Activated CD8-positive, alpha-beta memory T cell treated with anti-CD3 and anti-CD28 coated beads for 4 hours (primary cell): ENCODE measurements at places on chromosomes 13 and 19.
A peak's percentile ranks its signal among the peaks of the same experiment; 100 is the strongest.

DNA sequence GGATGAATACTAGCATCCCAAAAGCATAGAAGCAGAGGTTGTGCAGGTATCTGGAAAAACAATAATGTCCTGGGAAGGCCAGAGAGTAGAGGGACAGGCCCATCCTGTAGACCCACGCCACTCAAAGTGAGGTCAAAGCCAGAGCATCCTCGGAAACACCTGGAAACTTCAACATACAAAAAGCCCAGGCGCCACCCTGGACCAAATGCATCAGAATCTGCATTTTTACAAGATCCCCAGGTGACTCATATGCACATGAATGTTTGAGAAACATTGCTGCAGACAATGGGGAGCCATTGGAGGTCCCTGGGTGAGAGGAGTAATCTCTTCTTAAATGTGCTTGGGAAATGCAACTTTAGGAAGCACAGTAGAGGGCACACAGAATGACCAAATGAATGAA is 684.1 kb downstream of the DIAPH3 start:
- DNase-seq: no peak

GRCh38 chr13:111066544-111066943 is 48.6 kb upstream of the ARHGEF7 start:
- DNase-seq: no peak

- no peak for DNase-seq
Measured at GRCh38 chr13:39336937-39337336, 266.1 kb downstream of the LHFPL6 start.

GRCh38 chr13:105436943-105437342 is 1098.5 kb downstream of the EFNB2 start:
- no peak for DNase-seq

DNA sequence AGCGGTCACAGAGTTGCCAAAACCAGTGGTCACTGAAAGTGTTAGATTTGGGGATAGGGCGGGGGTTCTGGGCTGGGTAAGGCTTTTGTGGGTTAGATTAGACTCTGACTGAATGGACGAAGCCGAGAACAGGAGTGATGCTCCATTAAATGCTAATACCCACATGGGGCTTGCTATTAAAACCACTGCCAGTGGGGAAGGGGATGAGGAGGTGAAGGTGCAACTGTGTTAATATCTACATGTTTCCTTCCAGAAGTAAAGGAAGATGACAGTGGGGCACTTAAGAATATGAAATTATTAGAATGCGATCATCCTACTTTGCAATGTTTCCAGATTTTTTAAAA is 573 bp upstream of the ZNF614 start:
- DNase-seq: no peak

- no peak for DNase-seq
Measured at GRCh38 chr19:13619203-13619632, 112.9 kb upstream of the CACNA1A start.

GRCh38 chr13:101554420-101555125 is 102.1 kb downstream of the ITGBL1 start:
- no peak for DNase-seq

DNA sequence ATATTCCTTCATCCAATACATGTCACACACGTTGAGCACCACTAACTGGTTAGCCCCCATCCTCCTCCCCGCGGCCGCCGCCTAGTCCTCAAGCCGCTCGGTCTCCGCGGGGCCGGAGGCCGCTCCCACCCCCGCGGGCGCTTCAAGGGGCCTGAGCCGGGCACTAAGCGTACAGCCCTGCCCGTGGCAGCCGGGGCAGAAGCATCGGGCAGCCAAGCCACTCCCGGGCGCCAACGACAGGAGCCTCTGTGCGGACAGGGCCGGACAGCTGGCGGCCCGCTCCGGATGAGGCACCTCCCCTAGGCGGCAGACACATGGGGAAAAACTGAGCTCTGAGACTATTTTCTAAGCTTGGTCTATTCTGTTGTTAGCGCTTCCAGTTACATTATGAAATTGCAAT is 2.8 kb upstream of the ZNF543 start:
- DNase-seq: no peak

DNA sequence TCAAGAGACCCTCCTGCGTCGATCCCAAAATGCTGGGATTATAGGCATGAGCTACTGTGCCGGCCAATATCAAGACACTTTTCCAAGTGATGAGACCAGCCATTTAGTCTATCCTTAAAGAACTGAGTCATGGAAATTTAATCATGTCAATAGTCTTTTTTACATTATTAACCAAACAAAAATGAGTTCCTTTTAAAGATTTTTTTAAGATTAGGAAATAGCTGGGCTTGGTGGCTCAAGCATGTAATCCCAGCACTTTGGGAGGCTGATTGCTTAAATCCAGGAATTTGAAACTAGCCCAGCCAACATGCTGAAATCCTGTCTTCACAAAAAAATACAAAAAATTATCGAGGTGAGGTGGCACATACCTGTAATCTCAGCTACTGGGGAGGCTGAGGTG is 16.7 kb upstream of the ZNF564 start:
- no peak for DNase-seq

- no peak for DNase-seq
Measured at GRCh38 chr13:95745752-95746151, 68.8 kb downstream of the DNAJC3 start.

DNA sequence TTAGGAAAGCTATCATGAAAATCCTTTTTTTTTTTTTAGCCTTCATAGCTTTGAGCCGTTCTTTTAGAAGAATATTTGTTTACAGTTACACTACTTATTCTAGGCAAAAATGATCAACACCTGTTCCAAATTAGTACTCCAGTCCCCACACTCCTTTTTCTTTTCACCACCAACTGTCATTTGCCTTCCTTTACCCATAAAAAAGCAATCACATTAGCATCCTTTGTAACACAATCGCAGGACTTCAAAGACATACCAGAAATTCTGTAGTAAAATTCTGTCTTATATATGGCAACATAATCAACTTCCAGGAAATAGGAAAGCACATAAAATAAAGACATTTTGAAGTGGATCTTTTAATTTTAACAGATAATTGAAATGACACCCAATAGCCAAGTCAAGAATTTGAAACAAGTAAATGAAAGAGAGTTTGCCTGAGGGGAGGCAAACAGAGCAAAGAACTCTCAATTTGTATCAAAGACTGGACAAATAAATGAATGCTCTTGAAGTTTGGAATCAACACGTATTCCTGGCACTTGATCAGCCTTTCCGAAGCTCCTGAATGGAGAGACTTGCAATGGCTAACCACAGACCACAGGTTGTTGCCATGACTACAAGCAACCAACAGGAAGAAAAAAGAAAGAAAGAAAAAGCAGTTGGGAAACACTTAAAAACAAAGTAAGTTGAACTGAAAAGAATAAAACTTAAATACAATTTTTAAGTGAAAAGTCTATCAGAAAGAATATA is 206.8 kb downstream of the PCDH9 start:
- no peak for DNase-seq

DNA sequence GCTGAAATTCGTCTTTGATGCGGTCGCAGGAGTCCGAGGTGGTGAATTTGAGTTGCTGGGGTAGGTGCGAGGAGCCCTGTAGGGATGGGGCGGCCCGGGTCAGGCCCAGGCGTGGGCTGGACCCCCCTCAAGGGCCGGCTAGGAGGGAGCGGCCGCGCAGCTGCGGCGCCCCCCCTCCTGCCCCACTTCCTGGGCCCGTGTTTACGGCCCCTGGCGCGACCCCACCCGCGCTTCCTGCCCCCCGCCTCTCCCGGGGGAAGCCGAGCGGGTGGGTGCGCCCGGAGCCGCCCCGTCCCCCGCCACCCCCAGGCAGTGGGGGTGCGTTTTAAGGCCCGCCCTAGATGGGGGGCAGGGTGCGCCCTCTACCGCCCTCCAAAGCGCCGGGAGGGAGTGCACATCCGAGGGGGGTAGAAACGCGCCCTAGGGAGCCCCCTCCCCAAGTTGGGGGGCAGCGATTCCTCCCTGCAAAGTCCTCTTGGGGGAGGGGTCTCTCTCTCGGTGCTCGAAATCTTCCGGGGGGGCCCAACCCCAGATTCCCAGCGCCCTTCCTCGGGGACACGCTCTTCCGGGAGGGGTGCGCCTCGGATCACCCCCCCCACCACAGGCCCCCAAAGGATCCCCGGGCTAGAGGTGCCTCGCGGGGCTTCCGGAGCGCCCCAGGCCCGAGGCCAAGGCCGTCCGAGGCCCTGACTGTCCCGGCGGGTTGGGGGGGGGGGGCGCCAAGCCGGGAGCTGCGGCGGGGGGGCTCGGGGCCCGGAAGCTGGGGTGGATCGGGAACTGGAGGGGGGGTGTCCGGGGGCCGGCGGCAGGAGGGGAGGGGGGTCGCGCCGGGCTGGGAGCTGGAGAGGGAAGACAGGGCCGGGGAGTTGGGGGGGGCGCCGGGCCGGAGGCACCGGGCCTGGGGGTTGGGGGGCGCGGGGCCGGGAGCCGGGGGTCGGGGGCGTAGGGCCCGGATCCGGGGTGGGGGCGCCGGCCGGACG is 823 bp downstream of the TLE5 start:
- DNase-seq: peak; percentile 50

DNA sequence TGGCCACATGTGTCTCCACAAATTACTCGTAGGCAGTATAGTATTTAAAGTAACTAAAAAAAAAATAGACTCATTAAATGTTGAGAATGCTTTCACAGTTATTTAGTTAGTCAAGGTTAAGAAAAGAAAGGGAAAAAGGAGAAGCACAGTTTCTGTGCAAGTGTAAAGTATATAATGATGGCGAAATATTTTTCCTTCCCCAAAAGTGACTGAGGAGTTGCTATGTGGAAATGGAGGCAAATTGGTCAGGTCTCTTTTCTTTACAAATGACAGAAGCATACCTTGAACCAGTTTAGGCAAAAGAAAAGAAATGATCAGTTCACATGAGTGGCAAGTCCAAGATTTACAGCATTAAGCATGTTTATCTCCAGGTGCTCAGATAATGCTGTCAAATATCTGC is 18.0 kb downstream of the CSNK1A1L start:
- DNase-seq: no peak

DNA sequence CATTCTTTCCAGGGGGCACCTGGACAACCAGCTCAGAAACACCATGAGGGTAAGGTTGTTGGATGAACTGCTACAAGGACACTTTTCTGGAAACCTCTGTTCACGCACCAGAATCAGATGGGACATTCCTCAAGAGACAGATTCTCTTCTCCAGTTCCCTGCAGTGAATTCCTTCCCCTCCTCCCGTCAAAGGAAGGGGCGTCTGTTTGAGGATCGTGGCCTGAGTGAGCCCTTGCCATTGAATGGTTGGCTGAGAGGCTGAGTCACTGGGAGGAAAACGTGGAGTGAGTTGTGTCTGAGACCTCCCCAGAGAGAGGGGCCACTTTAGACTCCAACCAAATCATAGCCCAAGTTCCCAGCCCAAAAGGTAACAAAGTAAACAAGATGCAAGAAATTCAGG is 79.4 kb upstream of the ZNF507 start:
- DNase-seq: no peak

DNA sequence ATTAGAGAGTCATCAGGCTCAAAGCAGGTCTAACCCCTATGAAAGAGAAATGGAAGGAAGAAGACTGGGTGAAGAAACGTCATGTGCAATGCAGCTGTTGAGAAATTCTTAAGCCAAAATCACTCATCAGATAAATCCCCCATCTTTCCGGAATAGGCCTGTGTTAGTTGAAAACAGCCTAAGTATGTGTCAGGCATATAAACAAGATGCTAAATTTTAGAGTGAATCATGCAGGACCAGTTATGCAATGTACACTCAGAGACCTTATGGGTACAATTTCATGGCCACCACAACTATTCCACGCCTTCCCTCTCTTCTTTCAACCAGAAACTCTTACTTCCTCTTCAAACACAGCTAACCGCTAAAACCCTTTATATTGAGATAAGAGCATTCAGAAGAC is 717.7 kb upstream of the ATXN8OS start:
- no peak for DNase-seq

DNA sequence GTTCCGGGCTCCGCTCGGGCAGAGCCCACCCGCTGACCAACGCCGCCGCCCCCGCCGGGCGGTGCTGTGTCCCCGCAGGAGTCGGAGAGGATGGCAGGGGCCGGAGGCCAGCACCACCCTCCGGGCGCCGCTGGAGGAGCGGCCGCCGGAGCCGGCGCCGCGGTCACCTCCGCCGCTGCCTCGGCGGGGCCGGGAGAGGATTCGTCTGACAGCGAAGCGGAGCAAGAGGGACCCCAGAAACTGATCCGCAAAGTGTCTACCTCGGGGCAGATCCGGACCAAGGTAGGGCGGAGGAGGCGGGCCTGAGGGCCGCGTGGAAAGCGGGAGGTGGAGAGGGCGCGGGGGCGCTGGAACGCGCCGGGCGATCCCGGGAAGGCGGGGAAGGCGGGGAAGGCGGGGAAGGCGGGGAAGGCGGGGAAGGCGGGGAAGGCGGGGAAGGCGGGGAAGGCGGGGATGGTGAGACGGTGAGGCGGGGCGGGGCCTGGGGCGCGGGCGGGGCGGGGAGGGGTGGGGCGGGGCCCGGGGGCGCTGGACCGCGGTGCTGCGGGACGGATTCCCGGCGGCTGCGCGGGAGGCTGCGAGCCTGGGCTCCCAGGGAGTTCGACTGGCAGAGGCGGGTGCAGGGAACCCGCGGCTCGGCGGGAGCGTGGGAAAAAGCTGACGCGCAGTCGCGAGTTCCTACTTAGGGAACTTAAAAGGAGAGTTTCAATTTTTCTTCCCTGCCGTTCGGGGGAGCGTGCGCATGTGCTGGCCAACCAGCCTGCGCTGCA is 421 bp downstream of the DGKH start:
- peak; percentile 10 for DNase-seq

GRCh38 chr13:107865318-107865575 is 350.1 kb downstream of the LIG4 start:
- DNase-seq: no peak

DNA sequence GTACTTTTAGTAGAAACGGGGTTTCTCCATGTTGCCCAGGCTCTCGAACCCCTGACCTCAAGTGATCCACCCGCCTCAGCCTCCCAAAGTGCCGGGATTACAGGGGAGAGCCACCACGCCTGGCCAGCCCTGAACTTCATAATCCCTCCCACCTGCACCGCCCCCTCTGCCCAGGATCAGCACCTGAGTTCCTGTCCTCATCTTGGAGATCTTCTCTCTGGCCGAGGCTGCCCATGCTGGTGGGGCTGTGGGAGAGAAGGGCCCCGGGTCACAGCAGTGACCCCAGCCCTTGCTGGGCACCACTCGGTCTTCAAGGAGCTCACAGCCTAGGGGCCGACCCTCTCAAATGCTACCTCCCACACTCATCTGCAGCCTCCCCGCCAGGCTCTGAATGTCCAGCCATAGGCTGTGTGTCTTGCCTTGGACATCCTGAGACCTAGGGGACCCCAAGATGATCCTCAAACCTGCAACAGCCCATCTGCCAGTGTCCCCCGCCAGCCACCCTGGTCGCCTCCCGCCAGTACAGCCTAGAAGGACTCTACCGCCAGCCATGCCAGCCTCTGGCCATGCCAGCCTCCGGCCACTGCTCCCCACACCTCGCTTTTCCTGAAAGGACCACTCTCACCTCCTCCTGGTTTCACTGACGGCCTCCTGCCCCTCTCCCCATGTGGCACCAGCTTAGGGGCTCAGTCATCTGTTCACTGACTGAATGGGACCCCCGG is 1.5 kb downstream of the ATP8B3 start:
- no peak for DNase-seq

- no peak for DNase-seq
Measured at GRCh38 chr13:106063591-106064313, 471.7 kb downstream of the EFNB2 start.

- no peak for DNase-seq
Measured at GRCh38 chr19:44367024-44367423, 10.5 kb upstream of the ZNF112 start.
